ENCODE measurements at places on chromosomes 6 and 20.
A peak's percentile ranks its signal among the peaks of the same experiment; 100 is the strongest.

GRCh38 chr20:54680872-54681619, 205.7 kb downstream of the DOK5 start:
- peak; percentile 1 for DNase-seq

- no peak for DNase-seq
Observed at GRCh38 chr6:6766230-6766905, 177.8 kb downstream of the LY86 start.

GRCh38 chr6:13397359-13398068, 69.2 kb upstream of the TBC1D7 start:
- no peak for DNase-seq

DNA sequence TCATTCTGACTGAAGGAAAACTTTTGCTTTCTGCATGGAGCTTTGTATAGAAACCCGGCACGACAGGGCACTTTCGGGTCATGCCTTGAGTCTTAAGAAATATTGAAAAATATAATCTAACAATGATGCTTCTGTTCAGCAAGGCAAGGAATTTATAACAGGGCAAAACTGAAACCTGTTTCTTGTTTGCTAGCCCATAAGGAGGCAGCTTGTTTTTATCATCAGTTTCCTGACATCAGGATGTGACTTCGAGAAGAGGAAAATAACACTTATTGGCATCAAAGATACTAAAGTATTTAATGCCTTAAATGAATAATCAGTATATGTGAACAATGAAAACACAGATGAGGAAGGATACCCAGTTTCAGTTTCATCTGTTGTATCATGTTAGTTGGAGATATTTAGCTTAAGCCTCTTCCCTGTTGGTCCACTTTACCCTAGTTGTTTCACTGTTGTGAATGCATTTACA, 146.5 kb downstream of the CDKAL1 start:
- no peak for DNase-seq

DNA sequence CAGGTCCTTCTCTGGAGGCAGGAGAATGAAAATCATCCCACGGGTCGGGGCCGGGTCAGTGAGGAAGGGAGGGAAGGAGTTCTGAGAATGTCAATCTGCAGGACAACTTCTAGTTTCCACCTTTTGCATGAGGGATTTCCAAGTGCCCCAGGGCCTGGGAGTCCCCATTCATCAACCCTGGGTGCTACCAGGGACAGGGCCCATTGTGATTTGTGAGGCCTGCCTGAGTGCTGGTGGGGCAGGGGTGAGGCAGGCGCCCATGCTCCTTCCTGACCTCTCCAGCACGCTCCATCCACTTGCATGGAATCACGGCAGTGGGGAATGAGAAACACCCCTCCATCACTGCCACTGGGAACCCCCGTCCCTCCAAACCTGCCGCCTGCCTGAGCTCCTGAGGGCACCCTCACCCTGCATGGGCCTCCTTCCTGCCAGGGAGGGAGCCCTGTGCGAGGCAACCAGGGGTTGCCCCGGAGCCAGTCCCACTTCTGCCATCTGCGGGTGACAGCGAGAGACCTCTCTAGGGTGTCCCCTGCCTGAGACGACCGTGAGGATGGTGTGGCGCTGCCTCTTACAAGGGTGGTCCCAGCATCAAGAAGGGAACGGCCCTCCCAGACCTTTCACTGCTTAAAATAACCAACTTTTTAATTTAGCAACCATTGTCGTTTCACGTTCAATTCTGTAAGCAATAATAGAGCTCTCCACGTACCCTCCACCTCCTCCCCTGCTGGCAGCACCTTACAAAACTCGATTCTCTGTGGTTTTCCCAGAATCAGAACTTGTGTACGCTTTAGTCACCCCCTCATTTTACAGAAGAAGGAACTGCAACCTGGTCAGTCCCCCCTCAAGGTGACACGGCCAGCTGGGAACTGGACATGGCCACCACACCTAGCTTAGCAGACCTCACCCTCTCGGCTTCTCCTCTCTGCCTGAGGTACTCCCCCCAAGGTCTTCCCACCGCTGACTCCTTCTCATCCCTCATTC, 28.6 kb downstream of the PMEPA1 start:
- no peak for DNase-seq

All from NCI-H748 treated with DMSO at 0.1 percent for 48 hours (cell line).